ENCODE measurements at places on chromosomes 12 and 14. TPM values are rescaled to one million over a fixed set of nuclear protein-coding genes. Genes with fewer than 3 reads are reported as not detected.

APPL2 gene
- total RNA-seq, result 12.8 TPM

GRCh38 chr12:92953747-92954146 lies 24.7 kb upstream of the EEA1 start:
- H3K4me1 ChIP-seq, result no peaks in the 10 kb centered on the region
- H3K4me3 ChIP-seq, result no peak overlapping the region
- no peaks in the 10 kb centered on the region for H3K36me3 ChIP-seq
- DNase-seq, result no peak

- no peak overlapping the region for H3K27ac ChIP-seq
- no peak overlapping the region for H3K4me3 ChIP-seq
Observed at GRCh38 chr14:94460631-94461416, 8.2 kb upstream of the SERPINA11 start.

MMP14 gene
- 15.3 TPM for total RNA-seq

DDN gene
- 209 TPM for total RNA-seq

Data from psoas muscle (tissue), 8 donors.